ENCODE measurements at places on chromosomes 12 and 14.

GRCh38 chr12:72338437-72338836, 66.3 kb downstream of the TRHDE start:
- DNase-seq = no peak

GRCh38 chr14:87630846-87631245, 362.1 kb downstream of the GALC start:
- no peak for DNase-seq

DNA sequence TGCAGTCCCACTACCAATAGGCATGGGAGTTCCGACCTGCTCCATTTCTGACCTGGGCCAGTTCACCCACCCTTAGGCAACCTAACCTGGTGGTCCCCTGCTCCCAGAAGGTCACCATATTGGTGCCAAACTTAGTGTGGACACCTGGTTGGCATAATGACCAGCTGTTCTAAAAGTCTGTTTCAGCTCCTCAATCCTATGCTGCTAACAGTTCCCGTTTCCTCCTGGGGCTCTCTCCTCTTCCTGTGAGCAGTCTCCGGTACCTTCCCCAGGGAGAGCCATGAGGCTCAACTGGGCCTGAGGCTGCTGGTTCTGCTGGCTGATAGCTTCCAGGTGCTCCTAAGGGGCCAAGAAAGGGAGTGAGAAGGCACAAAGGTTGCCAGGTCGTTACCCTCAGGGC, 15.9 kb upstream of the BLTP3B start:
- DNase-seq = no peak

DNA sequence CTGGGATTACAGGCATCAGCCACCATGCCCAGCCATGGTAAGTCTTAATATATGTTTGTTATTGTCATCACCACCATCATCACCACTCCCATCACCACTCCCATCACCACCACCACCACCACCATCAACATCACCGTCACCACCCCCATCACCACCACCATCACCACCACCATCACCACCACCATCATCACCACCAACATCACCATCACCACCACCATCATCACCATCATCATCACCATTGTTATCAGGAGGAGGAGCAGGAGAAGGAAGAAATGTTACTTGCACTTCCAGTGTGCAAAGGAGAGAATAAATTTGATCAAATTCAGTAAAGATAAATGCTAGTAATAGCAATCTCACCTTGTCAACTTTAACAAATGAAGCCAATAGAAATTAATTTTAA, 71.2 kb upstream of the CHST11 start:
- DNase-seq = no peak

DNA sequence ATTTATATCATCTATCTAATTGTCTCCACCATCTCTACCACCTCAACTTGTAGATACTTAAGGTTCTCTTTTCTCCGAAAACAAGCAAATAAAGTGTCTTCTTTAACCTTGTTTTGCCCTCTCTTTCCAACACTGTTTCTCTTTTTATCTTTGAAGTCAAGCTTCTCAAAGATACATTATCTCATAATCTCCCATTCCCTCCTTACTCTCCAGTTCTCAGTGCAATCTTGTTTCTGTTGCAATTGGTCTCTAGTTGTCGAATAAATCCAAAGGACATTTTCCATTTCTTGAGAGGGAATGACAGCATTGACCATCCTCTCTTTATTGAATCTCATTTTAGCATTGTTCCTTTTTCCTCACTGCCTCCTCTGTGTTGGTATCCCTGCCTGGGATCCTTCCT, 383.3 kb downstream of the SOX5 start:
- no peak for DNase-seq
